Stimulated activated memory B cell treated with anti-CD40 and anti-IgM and Interleukin-4, amounts not matched to agents 10 μg/mL and 1 μg/mL and 100 μg/mL, for 72 hours (primary cell): ENCODE measurements at places on chromosomes 1 and 21.

DNA sequence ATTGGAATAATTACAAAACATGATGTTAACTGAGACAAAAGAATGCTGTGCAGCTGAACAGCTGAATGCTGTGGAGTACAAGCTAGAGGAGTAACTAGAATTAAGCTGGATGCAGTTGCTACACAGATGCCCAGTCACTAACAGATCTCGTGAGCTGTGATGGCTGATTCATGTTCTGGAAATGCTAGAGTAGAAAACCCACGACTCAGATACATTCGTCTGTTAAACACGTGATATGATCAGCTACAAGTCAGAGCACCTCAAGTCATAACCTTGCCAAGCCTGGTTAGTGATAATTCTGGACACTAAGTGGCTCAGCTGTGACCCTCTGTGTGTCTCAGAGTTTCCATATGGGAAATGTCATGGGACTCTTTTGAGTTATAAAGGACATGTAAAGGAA, 89.7 kb upstream of the ESRRG start:
- no peak for ATAC-seq

DNA sequence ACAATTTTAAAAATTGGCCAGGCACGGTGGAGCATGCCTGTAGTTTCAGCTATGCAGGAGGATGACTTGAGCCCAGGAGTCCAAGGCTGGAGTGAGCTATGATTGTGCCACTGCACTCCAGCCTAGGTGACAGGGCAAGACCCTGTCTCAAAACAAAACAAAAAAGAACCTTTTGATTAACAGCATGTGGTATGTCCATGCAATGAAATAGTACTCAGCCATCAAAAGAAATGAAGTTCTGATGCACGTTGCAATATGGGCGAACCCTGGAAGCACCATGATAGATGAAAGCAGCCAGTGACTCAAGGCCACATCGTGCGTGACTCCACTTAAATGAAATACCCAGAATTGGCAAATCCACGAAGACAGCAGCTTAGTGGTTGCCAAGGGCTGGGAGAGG, 47.5 kb downstream of the FBXO2 start:
- ATAC-seq = no peak

GRCh38 chr1:187018291-187018690, 189.5 kb downstream of the PLA2G4A start:
- no peak for ATAC-seq

- peak; percentile 62 for ATAC-seq
Measured at GRCh38 chr1:6625584-6626149, 999 bp downstream of the THAP3 start.

- ATAC-seq = no peak
Measured at GRCh38 chr1:85681087-85681486, 27.1 kb downstream of the ZNHIT6 start.

GRCh38 chr1:50181027-50181663, 72.4 kb downstream of the ELAVL4 start:
- no peak for ATAC-seq

DNA sequence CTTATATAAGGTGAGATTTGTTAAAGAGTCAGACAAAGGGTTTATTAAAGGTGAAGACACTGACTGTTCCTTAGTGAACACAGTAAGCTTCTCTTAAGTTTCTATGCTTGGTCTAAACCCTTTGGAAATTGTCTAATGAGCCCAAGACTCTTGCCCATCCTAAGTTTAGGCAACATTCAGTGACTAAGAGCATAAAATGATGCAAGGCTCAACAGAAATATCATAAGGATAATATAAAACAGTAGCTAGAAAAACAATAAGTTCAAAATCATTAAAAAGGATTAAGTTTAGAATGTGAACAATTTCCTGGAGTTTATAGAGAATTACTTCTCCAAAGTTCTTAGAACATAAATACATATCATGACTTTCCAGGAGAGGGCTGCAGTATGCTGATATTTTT, 108.9 kb upstream of the PDC start:
- no peak for ATAC-seq

GRCh38 chr21:46406001-46406400, 52.7 kb upstream of the DIP2A start:
- ATAC-seq = no peak

- no peak for ATAC-seq
Measured at GRCh38 chr1:79042539-79042938, 36.0 kb upstream of the ADGRL4 start.

GRCh38 chr1:43874716-43875115, 58.9 kb upstream of the ARTN start:
- no peak for ATAC-seq

DNA sequence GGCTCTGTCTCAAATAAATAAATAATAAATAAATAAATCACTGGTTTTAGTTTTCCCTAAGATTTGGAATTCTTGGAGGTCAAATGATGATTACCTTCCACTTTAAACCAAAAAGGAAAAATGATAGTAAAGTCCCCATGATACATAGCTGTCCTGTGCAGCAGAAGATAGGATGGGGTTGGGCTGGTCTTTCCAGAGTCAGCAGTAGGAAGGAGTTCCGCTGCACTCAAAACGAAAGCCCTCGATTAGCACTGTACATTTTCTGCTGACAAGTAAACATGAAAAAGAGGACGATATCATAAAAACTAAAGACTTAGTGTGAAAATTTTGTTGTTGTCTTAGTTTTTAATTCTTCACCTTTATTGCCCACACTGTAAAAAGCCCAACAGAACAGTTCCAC, 79.7 kb downstream of the ATP5PO start:
- ATAC-seq = no peak

DNA sequence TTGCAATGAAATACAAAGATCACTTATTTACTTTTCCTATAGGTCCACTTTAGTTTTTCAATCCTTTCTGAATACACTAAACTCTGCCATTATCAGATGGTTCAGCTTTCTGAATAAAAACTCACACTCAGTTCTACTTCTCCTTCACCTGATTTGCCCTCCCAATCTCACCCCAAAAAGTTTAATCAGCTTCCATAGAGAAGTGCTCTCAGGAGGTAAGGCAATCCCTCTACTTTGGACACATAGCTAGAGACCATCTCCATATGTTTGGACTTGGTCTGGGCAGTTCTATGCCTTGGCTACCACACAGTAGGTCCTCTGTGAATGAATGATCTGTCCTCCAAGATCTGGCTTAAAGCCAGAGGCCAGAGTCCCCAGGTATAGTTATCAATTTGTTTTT, 40.9 kb downstream of the PTPN14 start:
- no peak for ATAC-seq

- no peak for ATAC-seq
Measured at GRCh38 chr1:16617778-16618580, 4.6 kb upstream of the NBPF1 start.

GRCh38 chr1:113881661-113882060, 5.7 kb downstream of the BCL2L15 start:
- no peak for ATAC-seq

DNA sequence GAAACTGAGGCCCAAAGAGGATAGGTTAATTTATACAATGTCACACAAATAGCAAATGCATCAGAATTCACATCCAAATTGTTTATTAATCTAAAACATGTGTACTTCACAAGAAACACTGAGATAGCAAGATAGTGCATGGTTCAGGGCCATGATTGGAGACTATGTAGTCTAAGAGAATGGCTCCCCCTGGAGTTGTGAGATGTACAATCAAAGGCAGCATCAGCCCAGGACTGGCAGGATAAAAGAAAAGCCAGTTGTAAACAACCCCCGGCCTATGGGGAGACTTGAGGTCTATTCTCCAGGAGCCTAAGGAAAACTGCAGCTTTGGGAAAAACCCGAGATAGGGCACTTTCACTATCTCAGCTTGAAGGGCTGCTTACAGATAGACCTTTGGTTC, 511.0 kb downstream of the OMA1 start:
- no peak for ATAC-seq

DNA sequence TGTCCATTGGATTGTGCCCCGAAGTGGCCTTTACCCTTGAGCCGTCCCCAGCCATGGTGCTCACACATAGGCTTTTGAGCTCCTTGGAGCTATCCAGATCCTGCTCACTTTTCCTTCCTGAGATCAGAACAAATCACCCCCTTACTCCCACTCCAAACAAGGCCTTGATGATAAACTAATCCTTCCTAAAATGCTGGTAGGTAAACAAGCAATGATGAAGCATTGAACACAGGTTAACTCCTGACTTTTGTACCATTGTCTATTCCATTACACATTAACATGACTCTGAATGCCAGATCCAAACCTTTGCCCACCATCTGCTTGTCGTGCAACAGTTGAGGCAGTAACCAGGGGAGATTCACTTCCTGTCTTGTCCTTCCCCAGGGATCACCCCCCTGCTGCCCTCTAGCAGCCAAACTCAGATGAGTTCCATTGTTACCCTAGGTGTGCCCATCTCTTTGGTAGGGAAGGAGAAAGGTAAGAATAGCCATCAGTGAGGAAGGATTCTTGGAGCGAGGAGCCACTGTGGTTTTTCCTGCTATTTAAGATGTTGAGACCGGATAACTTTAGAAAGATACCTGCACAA, 79.5 kb upstream of the DNAJC6 start:
- no peak for ATAC-seq

GRCh38 chr21:45280969-45281368, 6.7 kb downstream of the POFUT2 start:
- ATAC-seq = no peak

GRCh38 chr1:245294020-245294419, 139.2 kb downstream of the KIF26B start:
- ATAC-seq = no peak

- ATAC-seq = no peak
Measured at GRCh38 chr1:58997060-58997411, 213.2 kb upstream of the JUN start.

- no peak for ATAC-seq
Measured at GRCh38 chr1:42833981-42834380, 12.4 kb upstream of the ZNF691 start.

GRCh38 chr1:163684785-163685184, 363.0 kb downstream of the NUF2 start:
- ATAC-seq = no peak

GRCh38 chr1:18384471-18384870, 96.3 kb upstream of the KLHDC7A start:
- no peak for ATAC-seq

DNA sequence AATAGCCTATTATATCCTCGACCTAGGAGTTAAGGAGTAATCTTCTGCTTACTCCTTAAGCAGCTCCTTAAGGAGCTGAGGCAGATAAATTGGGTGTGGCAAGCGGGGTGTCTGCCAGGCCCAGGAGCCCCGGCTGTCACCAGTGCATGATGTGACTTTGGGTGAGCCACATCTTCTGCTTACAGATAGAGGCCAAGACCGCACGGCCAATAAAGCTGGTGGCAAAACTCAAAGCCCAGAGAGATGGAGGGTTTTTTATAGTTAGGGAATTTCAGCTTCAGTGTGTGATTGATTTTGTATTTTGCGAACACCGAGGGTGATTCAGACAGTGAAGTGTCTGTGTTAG, 9.8 kb downstream of the MX2 start:
- no peak for ATAC-seq

GRCh38 chr21:45300786-45301520, 13.3 kb upstream of the POFUT2 start:
- ATAC-seq = no peak

- no peak for ATAC-seq
Measured at GRCh38 chr1:32353431-32353830, 8.9 kb downstream of the FAM229A start.

DNA sequence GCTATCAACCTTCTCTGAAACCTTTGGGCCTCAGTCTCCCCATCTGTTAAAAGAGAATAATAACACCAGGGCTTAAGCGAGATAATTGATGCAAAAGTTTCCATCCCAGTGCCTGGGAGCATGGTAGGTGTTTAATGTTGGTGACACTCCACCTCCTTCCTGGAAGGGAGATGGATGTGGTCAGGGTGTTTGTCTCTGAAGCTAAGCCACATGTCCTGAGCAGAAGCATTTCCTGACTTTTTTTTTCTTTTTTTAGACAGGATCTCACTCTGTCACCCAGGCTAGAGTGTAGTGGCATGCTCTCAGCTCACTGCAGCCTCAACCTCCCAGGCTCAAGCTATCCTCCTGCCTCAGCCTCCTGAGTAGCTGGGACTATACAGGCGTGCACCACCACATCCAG, 72.6 kb upstream of the HMGB4 start:
- no peak for ATAC-seq

GRCh38 chr1:168488138-168488537, 55.7 kb downstream of the XCL2 start:
- no peak for ATAC-seq

- no peak for ATAC-seq
Measured at GRCh38 chr1:198775606-198776005, 136.8 kb downstream of the PTPRC start.

DNA sequence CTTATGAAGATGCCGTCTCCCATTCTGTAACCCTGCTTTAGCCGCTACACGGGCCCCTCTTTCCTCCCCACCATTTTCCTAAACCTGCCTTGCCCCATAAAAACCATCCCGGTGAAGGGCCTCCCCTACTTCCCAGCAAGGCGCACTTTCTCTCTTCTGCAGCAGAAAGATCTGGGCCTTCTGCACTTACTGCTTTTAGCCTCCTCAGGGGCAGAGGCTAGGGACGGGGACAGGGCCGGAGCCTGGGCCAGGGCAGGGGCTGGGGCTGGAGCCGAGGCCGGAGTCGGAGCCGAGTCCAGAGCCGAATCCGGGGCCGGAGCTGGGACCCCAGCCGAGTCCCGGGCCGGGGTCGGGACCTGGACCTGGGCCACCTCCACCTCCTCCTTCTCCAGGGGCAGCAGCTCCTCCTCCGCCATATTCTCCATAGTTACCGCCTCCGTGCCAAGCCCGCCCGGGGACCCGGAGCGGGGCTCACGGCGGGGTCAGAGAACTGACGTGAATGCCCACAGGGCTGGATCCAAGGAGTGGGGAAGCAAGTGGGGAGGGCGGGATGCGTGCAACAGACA, 382 bp downstream of the TRMT1L start:
- ATAC-seq = peak; percentile 59

- ATAC-seq = no peak
Measured at GRCh38 chr1:165497069-165498013, 46.5 kb upstream of the LRRC52 start.

- ATAC-seq = peak; percentile 16
Measured at GRCh38 chr1:12539705-12540579, 78.1 kb downstream of the DHRS3 start.

DNA sequence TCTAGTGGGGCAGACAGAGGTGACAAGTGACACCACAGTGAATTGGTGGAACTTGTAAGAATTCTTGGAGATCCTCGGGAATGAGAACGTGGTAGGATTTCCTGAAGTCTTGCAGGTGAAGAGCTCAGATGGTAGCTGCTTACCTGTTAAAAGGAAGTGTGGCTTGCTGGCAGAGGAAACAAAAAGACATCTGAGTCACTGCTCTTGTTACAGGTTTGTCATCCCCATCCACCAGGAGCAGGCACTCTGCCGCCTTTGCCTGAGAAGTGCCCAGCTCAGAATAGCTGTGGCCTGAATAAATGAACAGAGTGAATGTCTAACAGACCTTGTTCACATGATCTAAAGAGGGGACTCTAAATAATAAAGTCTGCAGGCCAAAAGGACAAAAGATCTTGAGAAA, 12.3 kb upstream of the ZSCAN20 start:
- ATAC-seq = no peak
